ENCODE measurements at places on chromosomes 12 and 14. TPM values are rescaled to one million over a fixed set of nuclear protein-coding genes. Genes with fewer than 3 reads are reported as not detected.

TMEM233 gene
- total RNA-seq, result not detected

NR4A1 gene
- 15.0 TPM for total RNA-seq

PLBD2 gene
- total RNA-seq, result 27.6 TPM

SLC5A8 gene
- not detected for total RNA-seq

Measured in endodermal cell (in vitro differentiated cells).